Activated gamma-delta T cell treated with anti-CD3 and anti-CD28 coated beads, Interleukin-2, amount 50 U/mL, for 16 hours (primary cell): ENCODE measurements at places on chromosomes 12 and 14.
A peak's percentile ranks its signal among the peaks of the same experiment; 100 is the strongest.

- no peak for DNase-seq
Measured at GRCh38 chr12:112838731-112839130, 47.2 kb downstream of the RPH3A start.

GRCh38 chr12:25056011-25056410 is 107.1 kb upstream of the BCAT1 start:
- DNase-seq, result no peak

GRCh38 chr14:74239848-74240793 is 872 bp downstream of the VSX2 start:
- no peak for DNase-seq

DNA sequence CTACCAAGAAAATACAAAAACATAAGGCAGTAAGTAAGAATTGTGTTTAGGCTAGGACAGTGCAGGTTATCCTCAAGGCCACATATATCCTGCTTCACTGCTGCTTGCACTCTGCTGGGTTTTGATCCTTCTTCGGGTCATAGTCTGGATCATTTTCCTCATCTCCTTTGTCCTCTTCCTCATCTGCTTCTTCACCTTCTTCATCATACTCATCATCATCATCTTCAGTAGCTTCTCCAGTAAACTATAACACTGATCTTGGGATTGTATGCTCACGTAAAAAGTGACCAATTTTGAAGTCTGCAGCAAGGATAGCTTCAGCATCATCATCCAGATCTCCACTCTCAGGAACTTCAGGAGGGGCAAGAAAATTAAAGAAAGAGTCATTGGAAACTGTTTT is 29.4 kb downstream of the YARS2 start:
- DNase-seq, result no peak

- no peak for DNase-seq
Measured at GRCh38 chr14:92737619-92738188, 10.7 kb downstream of the LGMN start.

DNA sequence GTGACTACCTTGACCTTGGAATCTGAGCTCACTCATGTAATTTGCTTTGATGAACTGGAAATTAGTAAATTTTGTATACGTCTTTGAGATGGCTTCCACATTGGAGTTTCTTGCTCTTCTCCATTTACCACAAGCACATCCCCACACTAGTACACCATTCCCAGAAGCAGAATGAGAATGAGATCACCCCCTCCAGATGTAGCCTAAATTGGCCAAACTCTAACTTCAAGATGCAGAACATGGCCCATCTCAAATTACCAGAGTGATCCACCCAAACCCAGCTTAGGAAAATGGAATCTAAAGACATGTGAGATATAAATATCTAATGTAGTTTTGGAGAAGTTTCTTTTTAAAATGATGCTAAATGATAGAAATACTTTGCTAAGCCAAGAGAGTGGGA is 9.5 kb upstream of the TAS2R20 start:
- no peak for DNase-seq

GRCh38 chr14:38500125-38500524 is 244.2 kb upstream of the CLEC14A start:
- no peak for DNase-seq

DNA sequence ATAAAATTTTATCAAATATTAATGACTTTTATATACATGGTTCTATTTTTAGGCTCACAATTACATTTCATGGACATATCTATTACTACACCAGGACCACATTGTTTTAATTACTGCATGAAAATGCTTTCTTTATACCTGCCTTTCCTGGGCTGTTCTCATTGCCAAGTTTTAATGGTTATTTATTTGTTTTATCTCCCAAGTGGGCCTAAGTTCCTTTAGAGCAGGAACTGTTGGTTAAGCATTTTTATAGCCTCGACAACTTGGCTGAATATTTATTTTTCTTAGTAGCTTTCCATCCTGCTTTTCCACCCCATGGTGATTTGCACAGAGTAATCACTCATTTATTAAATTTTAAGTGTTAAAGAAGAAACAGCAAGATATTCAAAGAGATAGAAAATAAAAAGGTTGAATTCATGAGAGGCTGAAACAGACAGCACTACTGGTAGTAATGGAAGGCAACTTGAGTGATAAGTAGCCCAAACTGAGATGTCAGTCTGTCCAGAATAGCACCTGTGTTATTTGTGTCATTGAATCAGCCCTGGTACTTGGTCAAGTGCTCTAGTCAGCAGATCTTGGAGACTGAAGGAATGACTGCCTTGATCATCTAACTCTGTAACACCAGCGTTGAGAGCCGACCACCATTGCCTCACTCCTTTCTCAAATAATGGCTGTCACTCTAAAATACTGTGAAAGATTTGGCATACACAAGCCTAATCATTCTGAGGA is 119.1 kb upstream of the EGLN3 start:
- DNase-seq, result no peak

GRCh38 chr14:49898485-49898884 is 5.6 kb downstream of the ARF6 start:
- no peak for DNase-seq

- DNase-seq, result no peak
Measured at GRCh38 chr12:1984759-1985158, 19.5 kb downstream of the DCP1B start.

DNA sequence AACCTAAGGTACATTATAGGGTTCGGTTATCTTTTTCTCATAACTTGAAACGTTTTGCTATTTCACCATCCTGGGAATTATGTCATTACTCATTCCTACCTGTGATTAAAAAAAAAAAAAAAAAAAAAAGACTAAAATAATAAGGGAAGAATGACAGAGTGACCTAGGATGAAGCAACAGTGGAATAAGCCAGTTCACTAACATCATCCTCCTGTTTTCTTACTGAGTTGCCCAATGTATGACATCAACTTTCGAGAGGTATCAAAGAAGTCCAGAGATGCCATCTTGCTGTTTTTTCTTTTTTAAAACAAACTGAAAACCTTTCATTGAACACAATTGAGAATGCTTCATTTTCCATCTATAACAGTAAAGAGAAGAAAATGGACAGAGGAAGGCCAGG is 42.8 kb downstream of the AMN start:
- no peak for DNase-seq

- DNase-seq, result no peak
Measured at GRCh38 chr14:75370416-75371205, 57.2 kb upstream of the JDP2 start.

DNA sequence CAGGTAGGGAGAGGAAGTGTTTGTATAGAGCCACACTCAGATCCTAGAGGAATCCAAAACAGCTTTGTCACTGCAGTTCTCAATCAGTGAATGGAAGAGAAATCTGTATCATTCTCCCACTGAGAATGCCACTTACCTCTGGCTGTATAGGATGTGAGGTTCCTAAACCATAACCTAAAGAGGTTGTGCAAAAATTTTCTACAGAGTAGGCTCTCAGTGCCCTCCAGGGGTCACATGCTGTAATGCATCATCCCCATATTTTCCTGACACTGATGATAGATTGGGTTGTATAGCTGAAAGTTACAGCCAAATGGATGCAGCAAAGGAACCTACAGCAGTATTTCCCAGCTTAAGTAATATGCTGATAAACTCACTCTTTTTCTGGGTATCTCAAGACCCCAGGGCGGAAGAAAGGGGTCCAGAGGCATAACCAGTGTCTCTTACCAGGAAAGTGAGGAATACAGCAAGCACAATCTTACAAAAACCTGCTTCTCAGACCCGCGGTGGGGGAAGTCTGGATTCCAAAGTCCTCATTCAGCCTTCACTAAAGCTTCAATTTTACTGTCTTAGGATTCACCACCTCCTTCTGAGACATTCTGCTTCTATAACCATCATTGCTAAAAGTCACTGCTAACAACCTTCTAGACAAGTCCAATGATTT is 3.8 kb downstream of the BCDIN3D start:
- DNase-seq, result no peak

DNA sequence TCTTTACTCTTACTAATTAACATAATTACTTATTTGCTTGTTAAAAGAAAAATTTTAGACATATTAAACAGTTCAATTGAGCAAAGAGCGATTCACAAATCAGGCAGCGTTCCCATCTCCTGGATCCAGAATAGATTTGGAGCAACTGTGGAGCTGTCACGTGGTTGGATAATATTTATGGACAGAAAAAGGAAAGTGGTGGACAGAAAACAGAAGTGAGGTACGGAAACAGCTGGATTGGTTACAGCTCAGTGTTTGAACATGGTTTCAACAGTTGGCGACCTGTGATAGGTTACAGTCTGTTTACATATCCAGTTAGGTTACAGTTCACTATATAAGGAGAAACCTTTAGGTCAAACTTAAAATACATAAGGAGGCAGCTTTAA is 19.7 kb upstream of the FAM234B start:
- DNase-seq, result no peak

- no peak for DNase-seq
Measured at GRCh38 chr12:110345963-110346362, 57.5 kb downstream of the ANAPC7 start.

DNA sequence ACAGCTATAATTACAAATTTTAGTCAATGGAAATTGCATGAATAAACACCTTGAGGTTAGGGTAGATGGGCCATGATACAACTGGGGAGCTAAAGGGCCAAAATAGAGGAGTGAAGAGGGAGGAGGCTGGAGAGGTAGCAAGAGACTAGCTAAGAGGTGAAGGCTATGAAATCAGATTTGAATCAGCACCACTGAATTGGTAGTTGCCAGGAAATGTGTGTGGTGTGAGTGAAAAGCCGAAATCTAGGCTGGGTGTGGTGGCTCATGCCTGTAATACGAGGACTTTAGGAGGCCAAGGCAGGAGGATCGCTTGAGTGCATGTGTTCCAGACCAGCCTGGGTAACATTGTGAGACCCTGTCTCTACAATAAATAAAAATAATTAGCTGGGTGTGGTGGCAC is 22.7 kb downstream of the YY1 start:
- no peak for DNase-seq

DNA sequence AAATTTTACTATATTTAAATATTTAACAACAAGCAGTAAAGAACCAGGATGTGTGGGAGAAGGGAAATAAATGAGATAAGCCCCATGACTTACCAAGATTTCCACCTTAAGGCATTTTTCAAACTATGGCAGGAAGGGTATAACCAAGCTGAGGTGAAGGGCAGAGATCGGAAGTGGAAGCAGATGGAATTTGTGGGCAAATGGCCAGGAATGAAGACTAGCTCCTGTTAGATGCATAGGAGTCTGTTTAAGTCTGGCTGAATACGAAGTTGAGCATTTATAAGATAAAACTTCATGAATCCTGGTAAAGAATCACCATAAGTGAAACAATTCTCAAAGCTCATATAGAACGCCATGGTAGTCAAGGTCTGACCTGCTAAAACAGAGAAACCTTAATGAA is 163.5 kb downstream of the DIO2 start:
- DNase-seq, result no peak

GRCh38 chr12:28550757-28551704 is 360.8 kb downstream of the CCDC91 start:
- no peak for DNase-seq

DNA sequence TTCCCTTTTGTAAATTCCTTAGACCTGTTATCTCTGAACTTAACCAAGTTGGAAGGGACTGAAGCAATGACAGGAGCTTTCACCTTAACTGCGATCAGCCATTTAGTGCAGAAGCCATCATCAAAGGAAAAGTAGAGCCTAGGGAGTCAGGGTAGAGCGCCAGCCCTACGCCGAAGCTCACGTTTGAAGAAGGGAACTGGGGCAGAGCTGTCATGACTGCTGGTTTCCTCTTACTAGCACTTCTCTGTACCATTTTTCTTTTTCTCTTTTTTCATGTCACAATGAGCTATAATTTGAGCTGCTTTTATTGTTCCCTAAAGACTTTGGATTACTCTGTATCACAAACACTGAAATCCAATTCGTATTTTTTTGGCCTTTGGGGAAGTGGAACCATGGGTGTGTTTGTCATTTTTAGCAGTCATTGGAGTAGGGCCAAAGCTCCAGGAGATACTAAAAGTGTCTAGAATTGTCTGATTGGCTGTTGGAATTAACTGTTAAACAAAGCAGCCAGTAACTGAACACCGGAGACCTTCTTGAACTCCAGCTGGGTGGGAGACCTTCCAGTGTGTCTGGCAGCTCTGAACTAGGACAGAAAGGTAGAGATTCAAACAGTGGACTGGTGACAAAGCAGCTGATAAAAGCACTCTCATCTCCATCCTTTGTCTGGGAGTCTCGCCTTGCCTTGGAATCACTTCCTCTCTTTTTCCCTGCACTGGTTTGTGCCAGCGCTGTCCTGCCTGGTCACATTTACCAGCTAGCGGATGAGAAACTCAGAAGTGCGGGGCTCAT is 9.1 kb downstream of the MTRFR start:
- DNase-seq, result no peak

DNA sequence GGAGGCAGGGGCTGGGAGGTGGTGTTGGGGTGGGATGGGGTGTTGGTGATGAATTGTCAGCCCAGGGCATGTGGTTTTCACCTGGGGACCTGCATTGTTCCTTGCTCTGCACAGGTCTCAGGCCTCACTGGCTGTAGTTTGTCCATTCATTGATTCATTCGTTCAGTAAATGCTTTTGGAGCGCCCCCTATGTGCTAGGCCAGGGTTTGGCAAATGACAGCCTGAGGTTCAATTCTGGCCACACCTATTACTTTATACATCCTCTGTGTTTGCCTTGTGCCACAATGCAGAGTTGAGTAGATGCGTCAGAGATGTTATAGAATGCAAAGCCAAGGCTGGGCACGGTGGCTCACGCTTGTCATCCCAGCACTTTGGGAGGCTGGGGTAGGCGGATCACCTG is 4.7 kb downstream of the ADCK1 start:
- no peak for DNase-seq

DNA sequence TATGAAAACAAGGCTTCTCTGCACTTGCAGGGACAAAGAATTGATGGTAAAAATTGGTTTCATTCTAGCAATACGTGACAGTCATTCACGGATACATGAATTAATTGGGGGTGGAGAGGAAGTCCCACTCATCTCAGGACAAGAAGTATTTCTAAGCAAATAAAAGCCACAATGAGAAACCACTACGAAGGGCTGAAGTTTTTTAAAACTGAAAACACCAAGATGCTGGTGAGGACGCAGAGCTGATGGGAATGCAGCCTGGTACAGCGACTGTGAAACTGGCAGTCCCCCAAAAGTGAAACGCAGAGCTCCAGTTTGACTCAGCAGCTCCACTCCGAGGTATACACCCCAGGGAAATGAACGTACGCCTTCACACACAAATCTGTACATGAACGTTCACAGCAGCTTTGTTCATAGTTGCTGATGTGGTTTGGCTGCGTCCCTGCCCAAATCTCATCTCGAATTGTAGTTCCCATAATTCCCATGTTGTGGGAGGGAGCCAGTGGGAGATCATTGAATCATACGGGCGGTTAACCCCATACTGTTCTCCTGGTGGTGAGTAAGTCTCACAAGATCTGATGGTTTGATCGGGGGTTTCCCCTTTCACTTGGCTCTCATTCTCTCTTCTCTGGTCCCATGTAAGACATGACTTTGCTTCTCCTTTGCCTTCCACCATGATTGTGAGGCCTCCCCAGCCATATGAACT is 89.0 kb downstream of the SCARB1 start:
- DNase-seq, result peak; percentile 35

DNA sequence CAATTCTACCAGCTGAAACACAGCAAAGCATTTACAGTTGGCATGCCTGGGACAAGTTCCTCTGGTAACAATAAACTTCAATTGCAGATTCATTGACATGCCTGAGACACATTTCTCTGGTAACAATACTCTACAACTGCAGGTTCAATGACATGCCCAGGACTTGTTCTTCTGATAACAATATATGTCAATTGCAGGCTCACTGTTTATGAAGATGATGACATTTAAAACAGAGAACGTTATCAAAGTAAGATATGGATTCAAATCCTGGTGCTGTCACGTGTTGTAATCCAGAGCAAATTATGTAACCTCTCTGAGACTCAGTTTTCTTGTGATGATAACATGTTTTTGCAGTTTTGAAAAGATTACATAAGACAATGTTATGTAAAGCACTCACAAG is 20.5 kb downstream of the KITLG start:
- no peak for DNase-seq
